Midbrain (tissue), 1 donor: ENCODE measurements at places on chromosomes 12 and 14.

GRCh38 chr12:93616584-93617101, 44.2 kb downstream of the SOCS2 start:
- DNase-seq, result no peak

- DNase-seq, result no peak
These were observed 79.5 kb downstream of the SLC25A47 start for GRCh38 chr14:100402631-100403030.

DNA sequence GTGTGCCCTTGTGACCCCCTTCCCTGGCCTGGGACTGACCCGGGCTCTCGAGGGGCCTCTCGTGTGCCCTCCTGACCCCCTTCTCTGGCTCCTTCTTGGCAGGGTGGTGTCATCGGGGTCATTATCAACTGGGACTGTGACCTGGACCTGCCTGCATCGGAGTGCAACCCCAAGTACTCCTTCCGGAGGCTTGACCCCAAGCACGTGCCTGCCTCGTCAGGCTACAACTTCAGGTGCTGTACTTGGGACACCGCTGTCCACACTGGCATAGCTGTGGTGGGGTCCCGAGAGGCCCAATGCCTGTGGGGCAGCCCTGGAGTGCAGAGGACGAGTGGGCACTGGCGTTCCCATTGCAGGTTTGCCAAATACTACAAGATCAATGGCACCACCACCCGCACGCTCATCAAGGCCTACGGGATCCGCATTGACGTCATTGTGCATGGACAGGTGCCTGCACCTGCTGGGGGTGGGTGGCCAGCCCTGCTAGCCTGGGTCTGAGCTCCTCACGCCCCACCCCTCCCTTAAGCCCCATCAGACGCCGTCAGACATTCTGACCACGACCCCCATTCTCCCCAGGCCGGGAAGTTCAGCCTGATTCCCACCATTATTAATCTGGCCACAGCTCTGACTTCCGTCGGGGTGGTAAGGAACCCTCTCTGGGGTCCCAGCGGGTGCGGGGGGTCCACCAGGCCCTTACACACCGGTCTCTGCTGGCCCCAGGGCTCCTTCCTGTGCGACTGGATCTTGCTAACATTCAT, 2.5 kb downstream of the P2RX2 start:
- DNase-seq, result no peak

DNA sequence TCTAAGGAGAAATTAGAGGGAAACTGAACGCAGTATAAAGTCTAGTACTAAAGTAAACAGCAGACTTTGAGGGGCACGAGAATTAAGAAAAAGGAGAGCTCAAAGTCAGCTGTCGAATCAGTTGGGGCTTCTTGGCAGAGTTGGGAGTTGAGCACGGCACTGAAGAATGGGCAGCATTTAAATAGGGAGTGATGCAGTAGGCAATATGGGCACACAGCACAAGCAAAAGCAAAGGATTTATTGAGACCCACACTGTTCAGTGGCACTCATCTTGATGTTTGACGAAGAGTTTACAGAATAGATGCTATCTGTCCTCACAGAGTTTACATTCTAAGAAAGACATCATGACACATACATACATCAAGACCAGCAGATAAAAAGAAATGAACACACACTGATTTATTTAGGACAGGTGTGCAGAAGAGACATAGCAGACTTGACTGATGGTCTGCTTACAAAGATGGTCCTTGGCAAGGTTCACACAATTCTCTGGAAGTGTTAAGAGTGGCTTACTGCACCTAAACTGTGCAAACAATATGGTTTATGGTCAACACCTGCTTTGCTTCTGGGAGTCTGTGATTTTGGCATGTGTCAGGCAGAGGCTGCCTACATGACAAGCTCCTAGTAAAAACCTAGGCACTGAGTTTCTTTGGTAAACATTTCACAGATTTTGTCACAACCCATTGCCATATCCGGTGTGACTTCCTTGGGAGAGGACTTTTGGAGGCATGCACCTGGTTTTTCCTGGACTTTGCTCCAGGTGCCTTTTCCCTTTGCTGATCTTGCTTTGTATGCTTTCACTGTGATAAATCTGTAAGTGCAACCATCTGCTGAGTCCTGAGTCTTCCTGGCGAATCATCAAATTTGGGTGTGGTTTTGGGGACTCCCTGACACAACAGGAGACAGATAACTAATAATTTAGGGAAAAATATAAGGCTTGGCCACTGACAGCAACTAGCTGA, 26.3 kb downstream of the ALKBH1 start:
- no peak for DNase-seq

DNA sequence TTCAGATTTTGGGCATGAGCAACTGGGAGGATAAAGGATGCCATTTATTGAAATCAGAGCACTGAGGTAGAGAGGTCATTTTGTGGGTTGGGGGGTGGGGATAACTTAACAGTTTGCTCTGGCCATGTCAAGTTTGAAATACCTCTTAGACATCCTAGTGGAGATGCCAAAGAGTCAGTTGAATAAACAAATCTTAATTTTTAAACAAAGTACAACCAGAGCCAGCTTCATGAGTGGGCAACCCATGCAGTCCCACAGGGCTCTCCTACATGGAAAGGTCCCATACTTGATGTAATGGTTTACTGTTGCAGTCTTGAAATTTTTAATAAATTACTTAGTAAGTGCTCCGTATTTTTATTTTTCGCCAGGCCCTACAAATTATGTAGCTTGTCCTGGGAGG, 81.2 kb downstream of the ANO4 start:
- no peak for DNase-seq

GRCh38 chr12:32201096-32201495, 94.4 kb downstream of the BICD1 start:
- DNase-seq, result no peak

GRCh38 chr14:33987565-33988080, 36.7 kb upstream of the EGLN3 start:
- DNase-seq, result no peak
